ENCODE measurements at places on chromosomes 7 and 10.

DNA sequence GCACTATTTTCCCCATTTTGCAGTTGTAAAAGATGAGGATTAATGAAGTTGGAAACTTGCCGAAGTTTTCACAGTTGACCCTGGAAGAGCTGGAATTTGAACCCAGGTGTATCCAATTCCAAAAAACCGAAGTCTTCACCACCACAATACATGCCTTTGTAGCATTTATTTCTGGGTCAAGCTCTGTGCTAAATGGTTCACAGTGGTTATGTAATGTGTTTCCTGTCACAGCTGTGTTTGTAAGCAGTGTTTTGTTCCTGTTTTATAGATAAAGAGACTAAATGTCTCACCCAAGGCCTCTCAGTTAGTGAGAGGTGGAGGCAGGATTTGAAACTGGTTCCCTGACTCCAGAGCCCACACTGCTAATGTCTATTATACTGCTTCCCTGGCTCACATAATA is 17.6 kb downstream of the SFTPA2 start:
- DNase-seq = no peak

- DNase-seq = no peak
Observed at GRCh38 chr10:26385443-26385842, 52.7 kb upstream of the APBB1IP start.

DNA sequence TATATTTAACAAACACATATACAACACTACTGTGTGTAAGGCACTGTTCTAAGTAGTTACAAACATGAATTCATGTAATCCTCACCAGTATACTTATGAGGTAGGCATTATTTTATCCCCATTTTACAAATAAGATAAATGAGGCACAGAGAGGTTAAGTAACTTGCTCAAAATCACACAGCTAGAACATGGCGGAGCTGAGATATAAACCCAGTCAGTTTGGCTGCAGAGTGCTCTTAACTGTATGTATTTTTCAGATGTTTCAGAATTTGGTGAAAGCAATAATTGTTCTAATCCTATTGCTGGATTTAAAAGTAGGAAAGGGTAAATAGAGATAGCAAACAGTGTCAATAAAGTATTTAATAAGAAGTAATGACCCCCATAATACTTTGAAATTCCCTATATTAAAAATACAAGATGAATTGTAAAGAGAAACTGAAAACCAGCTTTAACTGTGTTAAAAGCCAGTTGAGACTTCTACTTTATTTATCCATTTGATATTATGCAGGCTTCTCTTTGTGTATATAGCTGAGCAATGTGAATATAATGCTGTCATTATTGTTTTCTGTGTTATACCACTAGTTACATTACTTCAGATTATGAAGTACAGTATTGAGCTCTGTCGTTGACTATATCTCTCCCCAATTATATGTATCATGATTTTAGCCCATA is 32.3 kb upstream of the RPA3 start:
- no peak for DNase-seq

DNA sequence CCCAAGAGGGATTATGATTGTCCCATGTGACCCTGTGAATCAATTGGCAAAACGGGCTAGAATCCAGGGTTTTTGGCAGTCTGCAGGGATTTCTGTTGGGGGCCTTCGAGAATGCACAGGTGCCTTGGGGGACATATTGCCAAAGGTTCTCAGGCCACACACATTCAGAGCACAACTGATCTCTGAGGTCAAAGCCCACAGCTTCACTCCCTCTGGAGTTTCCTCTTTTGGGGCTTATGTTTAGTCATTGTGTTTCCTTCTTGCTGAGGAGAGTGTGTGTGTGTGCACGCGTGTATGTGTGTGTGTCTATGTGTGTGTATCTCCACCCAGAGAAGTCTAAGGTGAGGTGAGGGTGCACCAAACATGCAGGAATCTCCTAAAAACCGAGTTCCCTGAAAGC is 8.8 kb downstream of the PPIF start:
- no peak for DNase-seq

GRCh38 chr7:2757361-2757903 is 69.4 kb downstream of the AMZ1 start:
- peak; percentile 22 for DNase-seq

DNA sequence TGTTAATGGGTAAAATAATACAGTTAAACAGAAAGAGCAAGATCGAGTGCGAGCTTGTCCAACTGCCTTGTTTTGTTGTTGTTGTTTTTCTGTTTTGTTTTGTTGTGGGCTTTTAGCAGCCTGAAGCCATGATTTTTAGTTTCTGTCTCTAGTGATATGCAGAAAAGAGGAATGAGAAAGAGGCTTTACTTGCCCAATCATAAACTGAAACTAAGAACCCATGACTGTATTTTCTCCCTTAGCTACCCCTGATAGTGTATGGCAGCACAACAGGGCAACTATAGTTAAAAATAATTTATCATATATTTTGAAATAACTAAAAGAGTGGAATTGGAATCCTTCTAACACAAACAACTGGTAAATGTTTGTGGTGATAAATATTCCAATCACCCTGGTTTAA is 493.9 kb downstream of the GLRX3 start:
- no peak for DNase-seq

GRCh38 chr7:42736931-42737330 is 174.9 kb downstream of the C7orf25 start:
- no peak for DNase-seq

DNA sequence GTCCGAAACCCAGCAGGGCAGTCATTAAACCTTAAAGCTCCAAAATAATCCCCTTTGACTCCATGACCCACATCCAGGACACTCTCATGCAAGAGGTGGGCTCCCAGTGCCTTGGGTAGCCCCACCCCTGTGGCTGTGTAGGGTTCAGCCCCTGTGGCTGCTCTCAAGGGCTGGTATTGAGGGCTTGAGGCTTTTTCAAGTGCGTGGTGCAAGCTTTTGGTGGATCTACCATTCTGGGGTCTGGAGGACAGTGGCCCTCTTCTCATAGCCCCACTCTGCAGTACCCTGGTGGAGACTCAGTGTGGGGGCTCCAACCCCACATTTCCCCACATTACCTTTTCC is 50.5 kb downstream of the RSBN1L start:
- no peak for DNase-seq

DNA sequence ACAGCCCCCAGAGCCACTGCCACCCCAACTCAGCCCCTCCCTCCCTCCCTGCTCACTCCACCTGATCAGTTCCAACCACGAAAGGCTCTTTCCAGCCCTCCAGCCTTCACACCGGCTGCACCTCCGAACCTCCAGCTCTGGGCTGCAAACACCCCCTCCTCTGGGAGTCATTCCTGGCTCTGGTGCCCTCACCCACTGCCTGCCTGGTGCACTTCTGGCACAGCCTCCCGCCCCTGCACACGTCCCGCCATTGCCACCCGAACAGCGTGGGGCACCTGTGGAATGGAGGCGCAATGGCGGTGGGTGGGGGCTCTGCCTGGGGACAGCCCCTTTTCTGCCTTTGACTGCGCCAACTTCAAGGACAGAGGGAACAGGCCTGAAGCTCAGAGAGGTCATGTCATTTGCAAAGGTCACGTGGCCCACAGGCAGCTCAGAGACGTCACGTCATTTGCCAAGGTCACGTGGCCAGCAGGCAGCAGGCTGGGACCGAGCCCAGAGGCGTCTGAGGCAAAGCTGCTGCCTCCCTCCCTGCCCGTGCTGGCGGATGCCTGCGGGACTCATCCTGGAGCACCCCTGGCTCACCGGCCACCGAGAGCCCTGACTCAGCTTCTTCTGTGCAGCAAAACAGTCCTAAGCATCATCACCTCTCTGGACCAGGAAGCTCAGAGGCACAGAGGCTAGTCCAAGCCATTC is 76.0 kb upstream of the DNAAF5 start:
- DNase-seq = no peak

GRCh38 chr10:76719006-76719405 is 918.6 kb downstream of the KCNMA1 start:
- peak; percentile 43 for DNase-seq

DNA sequence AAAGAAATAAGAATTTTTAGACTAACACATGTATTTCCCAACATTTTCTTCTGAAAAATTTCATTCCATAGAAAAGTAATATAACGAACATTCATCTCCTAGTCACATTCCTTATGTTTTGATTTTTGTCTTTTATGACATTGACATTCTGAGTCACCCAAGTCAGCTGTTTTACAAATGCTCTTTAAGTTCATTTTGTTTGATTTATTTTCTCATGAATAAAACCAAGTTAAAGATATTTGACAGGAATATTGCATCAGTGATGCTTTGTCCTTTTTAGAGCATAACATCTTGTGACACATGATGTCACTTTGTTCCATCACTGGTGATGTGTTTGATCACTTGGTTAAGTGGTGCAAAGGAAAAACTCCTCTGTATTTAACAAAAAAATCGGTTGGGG is 48.4 kb downstream of the HGF start:
- DNase-seq = peak; percentile 7

DNA sequence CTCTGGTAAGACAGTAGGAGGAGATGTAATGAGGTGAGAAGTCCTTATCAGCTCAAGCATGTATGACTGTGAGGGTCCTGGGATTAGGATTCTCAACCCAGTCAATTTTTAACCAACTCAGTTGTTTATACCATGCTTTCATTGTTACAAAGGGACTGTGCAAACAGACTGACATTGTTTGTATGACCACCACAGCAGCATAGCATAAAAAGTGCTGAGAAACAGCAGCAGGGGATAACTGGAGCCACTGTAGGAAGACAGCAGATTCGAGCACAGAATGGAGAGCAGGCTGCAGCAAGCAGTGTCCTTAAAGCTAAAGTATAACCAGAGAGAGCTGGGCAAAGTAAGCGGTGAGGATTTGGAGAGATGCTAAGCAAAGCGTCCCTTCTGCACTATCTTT is 829.5 kb downstream of the REEP3 start:
- DNase-seq = no peak

DNA sequence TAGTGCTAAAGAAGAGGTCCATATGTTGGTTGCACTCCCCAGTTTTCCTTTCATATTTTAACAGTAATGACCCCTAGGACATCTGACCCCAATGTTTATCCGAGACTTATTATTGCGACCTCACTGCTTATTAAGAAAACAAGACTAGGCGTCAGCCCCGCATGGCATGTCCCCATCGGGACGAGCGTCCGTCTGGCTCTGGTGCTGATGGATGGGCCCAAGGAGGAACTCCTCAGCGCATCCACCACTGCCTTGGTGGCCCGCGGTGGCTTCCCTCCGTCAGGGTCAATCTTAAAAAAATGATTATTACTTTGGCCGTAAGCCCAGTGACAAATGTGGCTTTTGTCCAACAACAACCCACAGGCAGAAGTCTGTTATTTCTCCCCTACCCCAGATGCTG is 40.1 kb upstream of the CXCL12 start:
- peak; percentile 12 for DNase-seq

DNA sequence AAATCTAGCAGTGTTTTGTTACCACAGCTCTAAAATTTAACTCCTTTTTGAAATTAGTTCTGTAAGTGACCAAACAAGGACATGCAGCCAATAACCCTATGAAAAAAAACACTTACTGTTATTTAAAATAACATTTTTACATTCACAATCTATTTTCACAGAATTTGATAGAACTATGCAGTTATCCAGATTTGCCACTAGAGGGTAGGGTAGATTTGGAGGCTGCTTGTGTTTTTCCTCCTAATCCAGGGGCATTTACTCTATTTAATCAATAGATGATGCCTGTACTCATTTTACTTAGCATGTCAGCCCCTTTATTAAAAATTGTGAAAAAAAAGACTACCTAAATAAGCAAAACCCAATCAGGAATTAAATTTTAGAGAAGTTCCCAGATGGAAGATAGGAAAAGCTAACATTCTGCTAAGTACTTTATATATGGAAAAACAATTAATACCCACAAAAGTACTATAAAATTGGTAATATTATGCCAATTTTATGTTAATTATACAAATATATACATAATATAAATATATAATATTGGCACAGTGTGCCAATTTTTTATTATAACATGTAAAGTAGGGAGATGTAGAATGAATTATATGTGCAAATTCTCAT is 18.1 kb upstream of the LIPK start:
- peak; percentile 37 for DNase-seq

DNA sequence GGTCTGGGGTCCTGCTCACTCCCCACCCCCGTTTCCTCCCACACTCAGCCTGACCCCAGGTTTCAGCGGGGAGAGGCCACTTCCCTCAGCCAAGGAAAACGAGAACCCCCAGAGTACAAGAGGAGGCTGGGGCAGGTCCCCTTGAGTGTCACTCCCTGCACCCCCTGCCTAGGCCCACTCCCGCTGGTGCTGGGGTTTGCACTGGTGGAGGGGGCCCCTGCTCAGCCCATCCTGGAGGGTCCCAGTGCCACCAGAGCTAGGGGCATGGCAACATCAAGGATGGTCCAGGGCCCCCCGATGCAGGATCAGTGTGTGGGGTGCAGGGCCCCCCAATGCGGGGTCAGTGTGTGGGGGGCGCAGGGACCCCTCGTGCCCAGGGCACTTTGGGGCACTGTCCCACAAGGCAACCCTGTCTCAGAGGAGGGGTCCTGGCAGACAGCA is 70.5 kb upstream of the KCTD7 start:
- no peak for DNase-seq

GRCh38 chr10:120221873-120222485 is 235.0 kb upstream of the PLPP4 start:
- peak; percentile 40 for DNase-seq

- DNase-seq = no peak
Observed at GRCh38 chr10:98778277-98778759, 331.6 kb upstream of the HPS1 start.

GRCh38 chr10:5146920-5147254 is 38.1 kb downstream of the AKR1C8 start:
- no peak for DNase-seq

DNA sequence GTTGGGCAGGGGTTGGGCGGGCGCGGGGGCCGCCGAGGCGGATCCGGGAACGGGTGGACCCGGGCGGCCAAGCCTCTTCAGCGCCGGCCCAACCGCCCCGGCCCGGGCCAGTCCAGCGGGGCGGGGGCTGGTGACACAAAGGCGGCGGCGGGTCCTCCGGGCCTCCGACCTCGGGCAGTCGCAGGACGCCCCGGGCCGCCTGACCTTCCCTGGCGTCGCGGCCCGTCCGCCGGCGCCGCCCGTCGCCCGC is 54.2 kb downstream of the METTL2B start:
- DNase-seq = no peak

GRCh38 chr10:92486637-92487036 is 87.3 kb downstream of the IDE start:
- no peak for DNase-seq

- DNase-seq = no peak
Observed at GRCh38 chr7:29202651-29203069, 8.1 kb downstream of the CHN2 start.

GRCh38 chr10:4372601-4373000 is 453.4 kb upstream of the AKR1E2 start:
- peak; percentile 96 for DNase-seq

DNA sequence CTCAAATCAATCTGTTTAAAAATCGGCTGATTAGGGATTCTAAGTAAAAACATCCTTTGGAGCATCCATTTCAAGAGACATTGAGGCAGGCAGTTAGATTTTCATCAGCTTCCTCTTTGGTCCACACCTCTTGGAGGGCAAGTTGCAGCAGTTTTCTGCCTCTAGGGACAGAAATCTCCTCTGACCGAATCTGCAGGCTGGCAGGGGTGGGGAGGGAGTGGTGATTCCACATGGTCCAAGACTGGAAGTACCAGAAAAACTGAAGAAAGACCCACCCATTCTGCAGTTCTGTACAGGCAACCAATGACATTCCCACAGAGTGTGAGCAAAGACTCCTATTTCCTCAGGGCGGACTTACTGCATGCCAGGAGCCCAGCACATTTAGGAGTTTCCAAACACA is 29.0 kb downstream of the FGFBP3 start:
- peak; percentile 9 for DNase-seq

GRCh38 chr7:2109936-2110609 is 122.7 kb downstream of the MAD1L1 start:
- peak; percentile 93 for DNase-seq

- DNase-seq = no peak
Observed at GRCh38 chr7:125559921-125560320, 630.3 kb upstream of the POT1 start.

GRCh38 chr10:45377858-45378257 is 3.8 kb downstream of the ALOX5 start:
- no peak for DNase-seq
